HCEC 1CT (cell line): ENCODE measurements at places on chromosomes 16 and 17.
A peak's percentile ranks its signal among the peaks of the same experiment; 100 is the strongest.

- no peak for DNase-seq
Measured at GRCh38 chr16:19644877-19645276, 73.2 kb downstream of the KNOP1 start.

- no peak for DNase-seq
Measured at GRCh38 chr16:12781777-12782176, 21.9 kb downstream of the CPPED1 start.

- no peak for DNase-seq
Measured at GRCh38 chr16:49833085-49833484, 22.8 kb downstream of the ZNF423 start.

DNA sequence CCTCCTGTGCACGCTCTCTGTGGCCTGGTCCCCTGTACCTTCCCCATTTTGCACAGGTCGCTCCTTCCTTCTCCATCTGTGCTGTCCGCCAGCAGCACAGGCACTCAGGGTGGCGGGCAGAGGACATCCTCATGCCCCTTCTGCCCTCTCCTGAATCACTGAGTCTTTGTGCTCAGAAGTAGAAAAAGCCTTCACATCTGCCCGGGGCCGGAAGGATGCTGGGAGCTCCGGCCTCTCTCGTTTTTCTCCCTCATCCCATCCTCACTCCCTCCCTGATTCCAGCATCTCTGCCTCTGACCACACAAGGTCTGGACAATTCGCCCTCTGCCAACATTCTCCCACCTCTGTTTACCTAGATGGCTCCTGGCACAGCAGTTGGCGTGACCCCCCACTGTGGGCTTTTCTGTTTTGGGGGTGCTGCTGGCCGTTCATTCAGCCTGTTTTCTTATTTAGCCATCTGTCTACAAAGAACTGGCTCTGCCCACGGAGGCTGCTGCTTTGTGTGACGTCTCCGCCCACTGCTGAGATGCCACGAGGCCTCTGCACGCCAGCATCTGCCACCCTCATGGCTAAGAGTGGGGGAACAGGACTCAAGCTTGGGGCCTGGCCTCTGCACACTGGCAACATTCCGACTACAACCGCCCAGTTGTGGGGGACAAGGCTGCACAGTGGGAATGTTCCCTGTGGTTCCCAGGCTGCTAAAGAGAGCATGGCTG lies 36.7 kb downstream of the SEC14L5 start:
- no peak for DNase-seq

DNA sequence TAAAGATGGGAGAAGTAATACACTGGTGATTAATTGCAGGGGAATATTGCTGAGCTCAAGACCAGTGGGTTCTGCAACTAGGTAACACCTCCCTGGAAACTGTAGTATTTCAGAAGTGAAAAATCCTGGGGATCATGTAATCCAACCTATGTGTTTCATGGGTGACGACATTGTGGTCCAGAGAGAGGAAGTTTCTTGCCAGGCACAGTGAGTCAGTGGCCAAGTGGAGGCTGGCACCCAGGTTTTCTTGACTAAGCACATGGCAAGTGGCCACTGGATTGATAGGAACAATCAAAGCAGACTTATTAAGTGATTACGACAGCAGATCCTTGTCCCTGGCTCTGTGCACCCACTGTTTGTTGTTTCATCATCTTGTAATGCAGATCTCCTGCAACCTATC lies 14.6 kb upstream of the CIITA start:
- peak; percentile 65 for DNase-seq

GRCh38 chr17:8375738-8376259 lies 705 bp downstream of the KRABD2 start:
- DNase-seq: no peak
